ENCODE measurements at places on chromosomes 1 and 21. TPM values are rescaled to one million over a fixed set of nuclear protein-coding genes. Genes with fewer than 3 reads are reported as not detected.

Gene LCE1C
- polyA plus RNA-seq, result not detected

Gene INKA2
- 4.2 TPM for polyA plus RNA-seq

Gene C1orf105
- polyA plus RNA-seq, result 2.4 TPM

Gene SPATA21
- polyA plus RNA-seq, result not detected

Gene SPRR2E
- not detected for polyA plus RNA-seq

DNA sequence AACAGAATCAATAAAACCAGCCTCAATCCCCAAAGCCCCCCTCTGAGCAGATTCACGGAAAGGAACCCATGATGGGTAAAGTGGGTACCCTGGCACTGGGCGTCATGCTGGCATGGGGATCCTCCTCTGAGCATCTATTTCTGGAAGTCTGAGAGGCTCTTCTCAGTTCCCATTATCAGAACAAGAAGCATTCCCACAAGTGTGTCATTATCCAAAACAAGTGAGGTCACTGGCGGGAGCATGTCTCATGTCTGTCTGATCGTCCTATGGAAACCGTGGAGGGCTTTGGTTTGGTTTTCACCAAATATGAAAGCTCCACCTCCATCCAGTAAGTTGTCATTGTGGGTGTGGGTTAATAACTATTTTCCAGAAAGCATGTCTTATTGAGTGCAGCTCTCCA lies 70.7 kb downstream of the PGM1 start:
- H3K27me3 ChIP-seq, result no peaks in the 10 kb centered on the region
- H3K27ac ChIP-seq, result no peak overlapping the region
- no peaks in the 10 kb centered on the region for H3K4me1 ChIP-seq
- H3K36me3 ChIP-seq, result peaks cover 15% of the 10 kb centered on the region
- no peak overlapping the region for H3K4me3 ChIP-seq

DNA sequence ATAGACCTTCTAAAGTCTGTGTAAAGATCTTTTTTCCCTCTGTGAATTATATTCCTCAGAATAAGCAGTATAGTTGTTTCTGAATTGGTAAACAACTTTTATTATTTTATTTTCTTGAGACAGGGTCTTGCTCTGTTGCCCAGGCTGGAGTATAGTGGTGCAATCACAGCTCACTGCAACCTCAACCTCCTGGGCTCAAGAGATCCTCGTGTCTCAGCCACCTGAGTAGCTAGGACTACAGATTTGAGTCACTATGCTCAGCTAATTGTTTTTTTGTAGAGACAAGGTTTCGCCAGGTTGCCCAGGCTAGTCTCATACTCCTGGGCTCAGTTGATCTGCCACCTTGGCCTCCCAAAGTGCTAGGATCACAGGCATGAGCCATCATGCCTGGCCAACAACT lies 26.6 kb upstream of the HMGN1 start:
- H3K4me3 ChIP-seq, result no peak overlapping the region
- no peaks in the 10 kb centered on the region for H3K4me1 ChIP-seq
- H3K27me3 ChIP-seq, result no peaks in the 10 kb centered on the region
- no peak overlapping the region for H3K27ac ChIP-seq
